ENCODE measurements at places on chromosomes 1 and 21.

GRCh38 chr1:238279694-238280380 lies 389.1 kb upstream of the ZP4 start:
- DNase-seq: no peak

GRCh38 chr1:2194898-2195673 lies 514 bp upstream of the FAAP20 start:
- DNase-seq: peak; percentile 70

DNA sequence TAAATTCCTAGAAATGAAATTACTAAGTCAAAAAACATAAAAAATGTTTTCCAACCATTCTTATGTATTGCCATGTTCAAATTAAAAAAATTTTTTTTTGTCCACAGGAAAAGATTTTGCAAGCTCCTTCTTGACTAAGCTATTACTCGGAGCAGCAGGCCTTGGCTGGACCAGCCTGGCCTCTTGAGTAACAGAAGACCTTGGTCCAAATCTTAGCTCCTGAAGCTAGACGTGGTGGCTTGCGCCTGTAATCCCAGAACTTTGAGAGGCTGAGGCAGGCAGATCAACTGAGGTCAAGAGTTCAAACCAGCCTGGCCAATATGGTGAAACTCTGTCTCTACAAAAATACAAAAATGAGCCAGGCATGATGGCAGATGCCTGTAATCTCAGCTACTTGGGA lies 77.6 kb downstream of the CLSTN1 start:
- DNase-seq: no peak

DNA sequence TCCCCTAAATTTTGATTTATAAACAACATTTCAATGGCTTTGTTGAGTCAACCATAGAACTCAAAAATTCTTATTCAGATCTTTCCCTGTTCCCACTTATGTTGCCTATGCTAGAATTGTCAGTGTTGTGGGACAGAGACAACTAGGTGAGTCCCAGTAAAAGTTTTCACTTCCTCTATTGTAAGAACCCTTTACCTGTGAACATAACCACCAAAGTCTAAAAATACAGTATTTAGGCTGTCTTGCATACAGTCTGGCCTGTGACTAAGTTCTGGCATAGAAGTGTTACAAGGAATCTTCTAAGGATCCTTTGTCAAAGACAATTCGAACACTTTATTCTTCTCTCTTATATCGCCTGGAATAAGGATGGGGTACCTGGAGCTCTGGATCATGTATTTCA lies 1047.9 kb upstream of the NCAM2 start:
- DNase-seq: no peak

GRCh38 chr21:31064803-31065202 lies 26.5 kb upstream of the KRTAP19-8 start:
- no peak for DNase-seq

DNA sequence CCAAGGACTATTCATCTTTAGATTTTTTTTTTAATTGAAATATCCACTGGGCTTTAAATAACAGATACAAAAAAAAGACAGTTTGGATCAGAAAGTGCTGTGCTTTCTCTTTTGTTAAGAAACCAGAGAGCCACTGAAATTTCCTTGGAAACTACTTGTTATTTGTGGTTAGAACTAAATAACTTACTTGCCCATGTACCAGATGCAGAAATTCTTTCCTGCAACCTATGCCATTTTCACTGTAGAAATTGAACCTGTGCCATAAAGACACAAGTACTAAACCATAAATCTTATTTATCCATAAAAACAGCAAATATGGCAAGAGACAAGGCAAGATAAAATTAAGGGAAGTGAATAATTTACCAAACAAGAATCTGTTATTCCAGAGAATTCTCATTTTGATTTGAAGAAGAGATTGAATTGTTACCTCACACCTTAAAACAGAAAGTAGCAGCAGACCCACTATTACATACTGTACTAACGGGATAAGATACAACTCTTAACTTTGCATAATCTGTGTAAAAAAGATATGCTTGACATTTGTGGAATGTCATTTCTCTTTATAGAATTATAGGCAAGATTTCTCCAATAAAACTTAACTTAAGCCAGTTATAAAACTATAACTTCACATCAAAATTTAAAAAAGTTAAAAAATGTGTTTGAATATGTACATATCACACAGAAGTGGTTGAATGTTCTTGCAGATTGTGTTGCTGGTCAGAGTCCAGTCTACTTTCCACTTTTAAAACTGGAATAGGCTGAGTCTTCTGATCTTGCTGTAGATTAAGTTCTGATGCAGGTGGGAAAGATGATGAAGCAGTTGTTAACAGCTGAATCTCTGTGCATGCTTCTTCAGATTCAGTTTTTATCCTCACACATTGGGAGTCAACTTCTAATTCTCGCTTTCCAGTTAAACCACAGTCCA lies 6.3 kb upstream of the PHTF1 start:
- no peak for DNase-seq

DNA sequence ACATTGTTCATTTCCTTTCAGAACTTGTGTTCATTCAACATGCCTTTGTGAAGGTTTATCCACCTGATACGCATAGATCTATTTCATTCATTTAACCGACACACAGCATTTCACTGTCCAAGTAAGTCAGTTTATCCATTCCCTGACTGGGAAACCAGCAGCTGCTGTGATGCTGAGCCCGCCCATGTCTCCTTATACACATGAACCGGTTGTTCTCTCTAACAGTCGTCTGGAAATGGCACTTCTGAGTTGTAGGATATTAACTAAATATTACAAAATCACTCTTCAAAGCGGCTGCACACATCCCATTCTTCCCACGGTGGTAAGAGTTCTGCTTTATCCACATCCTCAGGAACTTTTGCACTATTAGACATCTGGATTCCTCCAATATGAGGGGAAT lies 71.1 kb downstream of the NPHP4 start:
- no peak for DNase-seq

DNA sequence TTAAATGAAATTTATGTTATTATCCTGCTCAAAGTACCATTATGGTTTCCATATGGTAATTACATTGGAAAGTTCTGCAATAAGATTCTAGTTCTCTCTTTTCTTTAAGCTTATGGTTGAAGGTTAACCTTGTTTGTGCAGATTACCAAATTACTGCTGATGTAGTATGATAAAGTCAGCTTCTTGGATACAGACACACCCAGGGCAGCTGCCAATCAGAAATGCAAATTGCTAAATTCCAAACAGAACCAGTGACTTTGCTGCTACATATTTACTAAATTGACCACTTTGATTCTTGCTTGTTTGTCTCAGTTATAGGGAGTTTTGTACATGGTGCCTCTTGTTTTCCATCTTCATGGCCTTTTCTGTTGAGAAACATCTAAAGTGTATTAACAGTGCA lies 26.5 kb downstream of the GNAT2 start:
- no peak for DNase-seq

- no peak for DNase-seq
These were observed 13.7 kb downstream of the KIRREL1 start for GRCh38 chr1:158007180-158007579.

GRCh38 chr1:210728437-210729149 lies 399.9 kb downstream of the HHAT start:
- DNase-seq: no peak

DNA sequence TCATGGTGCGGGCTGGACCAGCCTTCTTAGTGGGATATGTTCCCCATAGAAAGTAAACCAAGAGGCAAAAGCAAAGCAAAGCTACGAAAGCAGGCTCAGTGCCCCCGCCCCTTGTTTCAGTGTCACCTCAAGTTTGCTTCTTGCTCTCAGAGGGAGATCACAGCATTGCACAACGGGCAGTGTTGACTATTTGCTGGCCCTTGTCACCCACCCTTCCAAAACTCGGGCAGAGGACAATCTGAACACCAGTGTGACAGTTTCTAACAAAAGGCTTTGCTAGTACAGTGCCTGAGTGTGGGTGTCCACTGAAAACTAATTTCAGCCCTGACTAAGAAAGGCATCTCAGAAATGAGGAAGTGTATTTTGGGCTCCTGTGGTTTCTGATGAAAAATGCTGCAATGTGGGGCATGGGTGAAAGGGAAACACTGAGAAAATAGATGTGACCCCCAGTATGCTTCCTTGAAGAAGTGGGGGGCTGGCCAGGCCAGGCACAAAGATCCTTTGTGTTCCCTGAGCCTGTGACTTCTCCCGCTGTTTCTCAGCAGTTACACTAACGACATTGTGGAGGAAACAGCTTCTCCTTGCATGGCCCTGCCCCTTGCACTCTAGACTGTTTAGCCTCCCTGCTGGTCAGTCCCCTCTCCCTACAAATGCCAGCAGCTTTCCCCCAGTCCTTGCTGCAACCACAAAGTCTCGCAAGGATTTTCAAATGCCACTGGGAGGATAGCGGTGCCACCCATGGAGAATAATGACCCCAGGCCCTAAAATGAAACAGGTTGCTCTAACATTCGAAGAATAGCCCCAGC lies 33.3 kb upstream of the KCNE1 start:
- no peak for DNase-seq

DNA sequence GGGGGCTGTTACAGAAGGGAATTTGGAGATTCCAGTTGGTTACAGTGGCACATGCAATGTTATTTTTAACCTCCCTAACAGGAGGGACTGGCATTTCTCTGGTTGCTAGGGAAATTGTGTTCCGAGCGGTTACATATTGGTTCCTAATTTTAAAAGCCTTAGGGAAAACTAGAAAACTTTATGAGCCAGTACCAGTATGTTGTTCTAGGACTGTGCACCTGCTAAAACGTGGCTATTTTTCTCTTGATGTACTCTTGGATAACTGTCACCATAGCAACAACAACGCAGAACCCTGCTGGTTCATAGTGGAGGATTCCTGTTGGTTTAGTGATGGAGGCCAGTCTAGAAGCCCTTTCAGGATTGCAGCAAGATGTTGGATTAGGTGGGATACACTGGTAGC lies 68.9 kb upstream of the PGBD5 start:
- no peak for DNase-seq

DNA sequence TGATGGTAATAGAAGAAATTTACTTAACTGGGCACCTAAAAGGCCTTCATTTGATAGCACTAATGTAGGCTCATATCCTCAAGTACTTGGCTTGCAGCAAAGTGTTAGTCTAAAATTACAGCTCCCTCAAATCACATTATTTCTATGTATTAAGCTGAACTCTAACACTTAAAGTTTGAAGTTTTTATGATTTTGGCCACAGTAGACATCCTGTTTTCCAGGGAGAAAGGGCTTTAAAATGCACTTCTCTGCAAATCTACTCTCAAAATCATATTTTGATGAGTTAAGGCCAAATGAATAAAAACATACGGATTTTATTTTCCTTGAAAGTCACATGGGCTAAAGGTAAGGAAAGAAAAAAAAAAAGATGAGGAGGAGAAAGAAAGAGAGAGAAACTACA lies 575.5 kb downstream of the PLPP3 start:
- no peak for DNase-seq

GRCh38 chr1:15331734-15332133 lies 78.0 kb upstream of the EFHD2 start:
- no peak for DNase-seq

DNA sequence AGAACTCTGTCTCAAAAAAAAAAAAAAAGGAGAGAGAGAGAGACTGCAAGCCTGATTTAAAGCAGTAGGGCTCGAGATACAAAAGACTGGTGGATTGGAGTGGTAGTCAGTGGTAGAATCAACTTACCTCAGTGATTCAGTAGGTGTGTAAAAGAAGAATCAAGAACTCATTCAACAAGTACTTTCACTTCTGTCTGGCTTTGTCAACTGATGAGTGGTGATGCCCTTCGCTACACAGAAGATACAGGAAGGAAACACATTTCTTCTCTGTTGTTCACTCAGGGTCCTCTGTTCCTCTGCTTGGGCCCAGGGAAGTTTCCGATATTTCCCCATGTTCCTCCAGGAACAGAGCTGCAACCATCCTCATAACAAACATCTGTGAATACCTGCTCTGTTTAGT lies 68.6 kb upstream of the COG2 start:
- no peak for DNase-seq

GRCh38 chr1:20401405-20402010 lies 84.5 kb downstream of the CAMK2N1 start:
- no peak for DNase-seq

DNA sequence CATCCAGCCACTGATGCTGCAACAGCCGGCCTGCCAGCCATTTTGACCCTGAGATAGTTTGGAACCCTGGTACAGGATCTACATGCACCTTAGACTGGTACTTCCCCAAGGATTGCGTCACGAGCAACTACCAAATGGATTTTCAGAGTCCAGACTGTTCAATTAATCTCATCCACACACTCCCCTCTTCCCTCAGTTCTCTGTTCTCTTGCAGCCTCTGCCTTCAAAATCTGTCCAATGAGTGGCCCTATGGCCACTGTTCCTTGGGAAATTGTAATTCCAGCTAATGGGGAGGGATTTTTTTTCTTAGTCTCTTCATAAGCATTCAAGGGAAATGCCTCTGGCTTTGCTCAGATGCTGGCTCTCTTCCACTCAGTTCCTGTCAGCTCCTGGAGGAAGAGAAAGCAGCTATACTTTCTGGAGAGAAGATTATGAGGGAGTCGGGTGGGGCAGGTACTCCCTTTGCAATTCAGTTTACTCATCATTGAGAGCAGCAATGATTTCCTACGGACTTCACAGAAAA lies 19.8 kb upstream of the UAP1 start:
- no peak for DNase-seq

GRCh38 chr21:33781121-33781520 lies 134.5 kb downstream of the ATP5PO start:
- no peak for DNase-seq

DNA sequence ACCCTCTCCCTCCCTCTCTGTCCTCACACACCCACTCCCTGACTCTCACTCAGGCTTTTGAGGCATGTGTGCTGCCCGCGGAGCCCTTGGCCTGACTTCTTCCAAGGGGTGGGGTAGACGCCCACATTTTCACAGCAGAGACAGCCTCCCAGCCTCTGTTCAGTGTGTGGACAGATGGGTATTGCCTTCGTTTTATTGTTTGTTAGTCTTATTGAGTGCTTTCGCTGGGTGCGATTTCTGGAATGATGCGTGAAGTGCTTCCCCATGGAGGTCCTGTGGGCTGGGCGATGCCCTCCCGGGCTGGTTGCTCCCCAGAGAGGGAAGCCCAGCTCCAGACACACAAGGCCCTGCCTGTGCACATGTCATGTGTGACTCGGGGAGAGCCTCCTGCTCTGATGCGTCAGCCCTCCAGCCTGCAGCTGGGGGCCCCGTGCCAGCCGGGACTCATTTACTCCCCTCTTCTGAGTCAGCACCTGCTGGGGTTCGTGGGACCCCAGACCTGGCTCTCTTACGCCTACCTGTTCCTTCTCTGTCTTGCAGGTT lies 14.7 kb downstream of the PDXK start:
- peak; percentile 28 for DNase-seq

DNA sequence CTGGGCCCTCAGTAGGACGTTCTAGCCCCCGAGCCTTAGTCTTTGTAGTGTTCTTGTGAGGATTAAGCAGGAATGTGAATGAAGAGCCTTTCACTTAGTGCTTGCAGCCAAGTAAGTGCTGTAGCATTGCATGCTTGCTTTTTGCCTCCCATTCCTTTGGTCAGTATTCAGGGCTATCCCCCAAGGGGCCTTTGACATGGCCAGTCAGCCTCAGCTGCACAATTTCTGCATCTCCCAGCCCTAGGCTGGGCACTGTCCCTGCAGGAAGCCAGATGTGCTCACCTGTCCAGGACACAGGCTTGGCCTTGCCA lies 30.5 kb downstream of the SOX13 start:
- no peak for DNase-seq

GRCh38 chr21:42037943-42038342 lies 27.8 kb upstream of the ZBTB21 start:
- DNase-seq: no peak

Measured in stimulated activated CD8-positive, alpha-beta memory T cell treated with anti-CD3 and anti-CD28 coated beads, Interleukin-4, amount 100 ng/mL, for 4 hours (primary cell).